ENCODE measurements at places on chromosomes 4 and X.

- no peak for DNase-seq
Measured at GRCh38 chr4:74423104-74423503, 21.8 kb upstream of the AREG start.

DNA sequence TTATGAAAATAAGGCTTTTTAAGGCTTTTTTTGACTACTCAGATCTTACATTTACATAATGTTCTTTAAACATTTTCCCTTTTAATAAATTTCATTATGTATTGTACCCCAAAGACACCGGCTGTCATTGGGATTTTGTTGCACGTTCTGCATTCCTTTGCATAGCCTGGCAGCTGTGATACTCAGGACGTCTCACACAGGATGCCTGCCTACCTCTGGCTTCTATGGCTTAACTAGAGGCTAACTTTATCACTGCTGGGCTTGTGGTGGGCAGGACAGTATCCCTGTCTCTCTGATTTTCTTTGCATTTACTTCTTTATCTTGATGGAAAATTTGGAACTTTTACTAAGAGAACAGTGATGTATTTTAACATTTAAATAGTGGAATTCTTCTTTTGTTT is 147.8 kb downstream of the BMPR1B start:
- DNase-seq = no peak

- DNase-seq = no peak
Measured at GRCh38 chr4:139933541-139933940, 220.4 kb downstream of the MAML3 start.

DNA sequence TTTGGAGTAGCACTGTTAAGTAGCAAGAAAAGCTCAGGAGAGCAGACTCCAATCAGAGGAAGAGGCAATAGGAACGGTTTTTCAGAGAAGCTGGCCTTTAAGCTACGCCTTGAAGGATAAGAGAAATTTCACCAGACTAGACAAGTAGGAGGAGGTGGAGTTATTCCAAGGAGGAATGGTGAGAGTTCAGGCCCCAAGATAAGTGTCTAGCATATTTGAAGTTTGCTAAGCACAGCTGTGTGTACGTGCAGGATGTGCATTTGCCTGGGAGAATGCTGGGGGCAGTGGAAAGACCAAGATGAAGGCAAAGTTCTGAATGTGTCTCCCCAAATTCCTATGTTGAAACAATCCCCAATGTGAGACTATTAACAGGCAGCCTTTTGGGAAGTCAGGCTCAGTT is 91.6 kb downstream of the SOWAHB start:
- DNase-seq = no peak

- no peak for DNase-seq
Measured at GRCh38 chr4:165096776-165097175, 15.9 kb downstream of the TMEM192 start.

- no peak for DNase-seq
Measured at GRCh38 chrX:28851871-28852270, 264.6 kb downstream of the IL1RAPL1 start.

DNA sequence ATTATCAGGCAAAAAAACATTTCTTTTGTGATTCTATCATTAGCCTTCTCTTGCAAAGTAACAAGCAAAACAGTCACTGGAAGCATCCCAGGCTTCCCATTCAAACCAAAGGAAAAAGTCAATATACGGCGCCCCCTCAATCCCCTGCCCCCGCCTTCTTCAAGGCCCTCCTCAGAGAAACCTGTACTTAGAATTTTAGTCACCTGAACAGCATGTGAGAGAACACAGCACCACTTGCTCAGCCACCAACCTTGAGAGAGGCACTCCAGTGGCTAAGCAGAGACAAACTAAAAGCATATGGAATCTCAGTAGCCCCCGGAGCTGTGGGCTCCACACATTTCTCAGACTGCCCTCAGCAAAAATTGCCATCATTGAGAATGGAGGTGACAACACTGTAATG is 25.2 kb downstream of the LEF1 start:
- DNase-seq = no peak

DNA sequence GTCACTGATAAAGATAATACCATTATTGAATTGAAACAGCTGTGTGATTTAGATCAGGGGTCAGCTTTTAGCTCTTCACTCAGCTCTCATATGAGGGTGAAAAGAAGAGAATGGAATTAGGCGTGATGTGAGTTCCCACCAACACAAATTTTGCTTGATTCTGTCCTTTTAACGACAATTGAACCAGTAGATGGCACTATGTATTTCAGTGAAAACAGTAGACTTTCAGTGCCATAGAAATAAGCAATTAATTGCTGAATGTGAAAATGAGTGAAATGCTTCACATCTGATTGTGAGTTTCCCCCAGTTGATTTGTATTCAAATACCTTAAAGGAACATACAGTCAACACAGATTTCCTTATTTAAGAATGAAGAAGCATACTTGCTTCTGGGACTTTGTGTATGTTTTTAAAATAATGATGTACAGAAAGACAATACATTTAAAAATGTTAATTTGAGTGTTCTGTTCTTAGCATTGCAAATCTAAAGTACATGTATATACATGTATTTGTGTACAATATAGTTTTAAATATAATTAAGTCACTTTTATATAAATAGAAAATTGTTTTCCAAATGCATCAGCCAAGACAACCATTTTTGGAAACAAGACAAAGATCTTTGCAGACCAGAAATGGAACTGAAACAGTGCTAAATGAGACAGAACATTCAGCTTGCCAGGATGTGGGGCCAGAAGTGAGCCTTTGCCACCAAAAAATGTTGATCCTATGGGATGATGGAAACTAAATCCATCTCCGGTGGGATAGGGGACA is 178.8 kb downstream of the SNCA start:
- DNase-seq = no peak

- DNase-seq = no peak
Measured at GRCh38 chr4:185016946-185017758, 1.1 kb upstream of the HELT start.

- no peak for DNase-seq
Measured at GRCh38 chr4:74374561-74375327, 9.8 kb downstream of the EREG start.

DNA sequence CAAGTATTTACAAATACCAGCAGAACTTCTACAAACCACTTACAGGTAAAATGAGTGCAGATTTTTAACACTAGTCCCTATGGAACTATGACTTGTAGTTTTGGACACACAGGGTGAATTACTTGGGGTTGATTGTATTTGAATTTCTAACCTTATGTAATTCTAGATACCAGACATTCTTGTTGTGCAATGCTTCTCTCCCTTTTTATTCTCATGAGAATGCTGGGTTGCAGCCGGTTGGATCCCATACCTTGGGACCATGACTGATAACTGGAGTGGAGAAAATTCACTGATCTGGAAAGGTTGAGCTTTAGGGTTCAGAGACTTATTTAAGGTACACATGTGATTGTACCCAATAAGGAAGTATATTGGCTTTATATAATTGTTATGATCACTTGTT is 8.8 kb downstream of the TET2 start:
- DNase-seq = no peak

GRCh38 chrX:13579661-13580060 is 10.3 kb downstream of the EGFL6 start:
- no peak for DNase-seq

DNA sequence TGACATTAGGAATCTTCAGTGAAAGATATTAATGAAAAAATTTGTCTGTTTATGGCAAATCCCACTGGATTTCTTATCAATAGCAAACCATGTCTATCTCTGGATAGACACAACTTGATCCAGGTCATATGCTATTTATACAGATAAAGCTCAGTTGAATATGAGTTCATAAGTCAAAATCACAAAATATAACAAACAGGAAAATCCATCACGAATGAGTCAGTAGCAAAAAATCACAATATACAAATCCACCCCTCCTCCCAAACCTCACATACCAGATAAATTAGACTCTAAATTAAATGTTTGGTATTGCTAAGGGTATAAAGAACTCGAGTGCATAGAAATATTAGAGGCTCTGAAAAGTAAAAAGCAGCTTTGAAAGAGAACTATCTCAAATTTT is 420.5 kb downstream of the TLL1 start:
- DNase-seq = no peak

GRCh38 chr4:137532869-137533236 is 559 bp upstream of the PCDH18 start:
- DNase-seq = no peak

DNA sequence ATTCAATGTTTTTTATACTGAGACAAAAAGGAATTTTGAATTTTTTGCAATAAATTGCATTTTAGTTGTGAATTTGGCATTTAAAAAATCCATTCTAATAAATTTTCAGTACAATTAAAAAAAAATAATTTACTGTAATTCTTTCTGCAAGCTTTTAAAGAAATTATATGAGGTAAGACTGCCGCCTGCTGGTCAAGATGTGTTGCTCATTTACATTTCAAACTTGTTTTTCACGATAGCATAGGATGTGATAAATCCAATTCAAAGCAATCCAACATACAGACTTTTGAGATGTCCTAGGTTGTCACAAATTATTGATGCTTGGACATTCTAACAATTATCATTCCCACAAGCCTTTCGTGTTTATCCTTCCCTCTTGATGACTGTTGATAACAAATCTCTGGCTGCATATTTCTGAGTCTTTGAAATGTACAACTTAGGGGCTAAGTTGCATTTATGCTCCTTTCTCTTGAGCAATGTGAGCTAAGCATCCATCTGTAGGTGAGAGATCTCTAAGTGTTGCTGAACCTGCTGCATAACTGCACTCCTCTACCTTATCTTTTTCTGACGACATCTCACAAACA is 21.7 kb upstream of the MFAP3L start:
- DNase-seq = peak; percentile 8

GRCh38 chr4:33739884-33740632 is 2504.3 kb downstream of the ARAP2 start:
- DNase-seq = no peak

- no peak for DNase-seq
Measured at GRCh38 chr4:1770791-1771231, 22.3 kb upstream of the FGFR3 start.

DNA sequence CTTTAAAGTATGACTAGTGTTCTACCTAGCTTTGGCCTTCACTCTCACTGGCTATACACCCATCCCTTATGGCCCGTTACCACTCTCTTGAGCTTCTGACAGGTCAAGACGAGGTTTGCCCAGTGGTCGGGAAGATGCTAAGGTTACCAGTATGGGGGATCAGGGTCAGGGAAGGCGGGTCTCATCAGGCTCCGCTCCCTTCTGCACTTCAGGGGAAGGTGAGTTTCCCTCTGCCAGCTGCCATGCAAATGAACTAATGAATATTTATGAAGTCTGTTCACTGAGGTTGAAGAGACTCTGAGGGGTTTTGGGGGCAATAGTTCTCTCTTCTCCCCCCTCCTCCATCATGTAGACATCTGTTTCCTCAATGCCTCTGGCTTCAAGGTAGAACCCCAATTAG is 6.6 kb downstream of the EFNB1 start:
- no peak for DNase-seq

DNA sequence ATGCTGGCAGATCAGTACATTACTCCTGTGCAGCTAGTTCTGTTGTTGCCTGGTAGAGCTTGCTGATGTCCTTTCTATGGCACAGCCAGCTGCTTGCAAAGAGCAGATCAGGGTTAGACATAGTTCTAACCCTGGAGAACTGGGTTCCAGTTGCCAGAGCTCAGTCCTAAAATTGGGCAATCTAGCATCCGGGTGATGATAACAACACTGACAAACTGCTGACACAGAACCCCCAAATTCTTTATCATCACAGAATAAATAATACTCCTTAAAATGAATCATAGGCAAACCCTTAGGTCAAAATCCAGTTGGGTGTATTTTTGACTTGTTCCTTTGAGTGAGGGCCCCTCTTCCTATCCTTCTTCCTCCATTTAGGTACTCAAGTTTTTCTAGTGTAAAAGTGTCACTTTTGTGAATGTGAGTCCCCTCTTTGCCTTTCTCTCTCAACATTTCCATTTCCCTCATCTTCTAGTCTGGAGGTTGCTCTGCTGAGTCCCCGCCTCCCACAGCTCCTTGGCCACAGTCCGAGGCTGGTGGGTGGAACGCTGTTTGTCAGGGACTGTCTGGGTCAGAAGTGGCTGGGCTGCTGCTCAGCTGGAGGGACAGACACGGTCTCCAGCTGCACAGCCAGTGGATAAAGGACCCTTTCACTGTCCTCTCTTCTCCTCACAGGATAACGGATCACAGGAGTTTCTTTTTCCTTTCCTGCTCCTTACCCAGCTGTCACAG is 93.6 kb upstream of the RASGEF1B start:
- no peak for DNase-seq
